GM23338 (cell line): ENCODE measurements at places on chromosomes 3 and 15. TPM values are rescaled to one million over a fixed set of nuclear protein-coding genes. Genes with fewer than 3 reads are reported as not detected.
A peak's percentile ranks its signal among the peaks of the same experiment; 100 is the strongest.

- DNase-seq = no peak
Measured at GRCh38 chr15:39205506-39206371, 375.1 kb upstream of the THBS1 start.

DNA sequence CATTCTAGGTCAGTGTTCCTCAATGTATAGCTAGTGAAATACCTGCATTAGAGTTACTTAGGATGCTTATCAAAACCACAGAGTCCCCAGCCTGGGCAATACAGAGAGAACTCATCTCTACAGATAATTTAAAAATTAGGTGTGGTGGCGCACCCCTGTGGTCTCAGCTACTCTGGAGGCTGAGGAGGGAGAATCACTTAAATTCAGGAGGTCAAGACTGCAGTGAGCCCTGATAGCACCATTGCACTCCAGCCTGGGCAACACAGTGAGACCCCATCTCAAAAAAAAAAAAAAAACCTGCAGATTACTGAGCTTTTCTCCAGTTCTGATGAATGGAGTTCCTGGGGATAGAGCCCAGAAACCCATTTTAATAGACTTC lies 10.1 kb upstream of the MINDY2 start:
- no peak for DNase-seq

DNA sequence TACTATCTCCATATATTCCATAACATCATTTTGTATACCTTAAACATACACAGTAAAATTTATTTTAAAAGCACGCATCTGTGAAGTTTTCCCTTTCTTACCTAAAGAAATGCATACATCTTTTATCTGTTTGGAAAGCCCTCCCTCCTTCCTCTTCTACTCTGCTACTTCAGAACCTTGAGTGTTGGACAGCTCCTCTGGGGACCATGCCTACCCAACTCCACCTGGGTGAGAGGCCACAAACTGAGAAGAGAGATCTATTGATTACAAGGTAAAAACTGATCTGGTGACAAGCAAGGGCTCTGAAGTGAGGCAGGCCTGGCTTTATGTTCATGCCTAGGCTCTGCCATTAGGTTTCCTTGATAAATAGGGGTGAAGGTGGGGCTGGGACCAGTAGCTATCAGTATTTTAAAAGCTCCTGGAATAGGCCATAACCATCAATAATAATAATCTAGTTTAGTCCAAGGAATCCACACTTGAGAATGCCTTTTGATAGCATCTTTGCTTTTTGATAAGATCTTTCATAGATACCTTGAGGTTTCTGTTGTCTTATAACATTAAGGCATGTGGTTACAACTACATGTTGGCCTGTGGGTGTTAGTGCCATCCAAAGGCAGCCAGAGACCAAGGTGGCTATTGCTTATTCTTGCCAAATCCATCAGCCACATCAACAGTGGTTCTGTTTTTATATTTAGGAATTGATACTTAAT lies 148.8 kb downstream of the KCNMB2 start:
- peak; percentile 64 for DNase-seq

DNA sequence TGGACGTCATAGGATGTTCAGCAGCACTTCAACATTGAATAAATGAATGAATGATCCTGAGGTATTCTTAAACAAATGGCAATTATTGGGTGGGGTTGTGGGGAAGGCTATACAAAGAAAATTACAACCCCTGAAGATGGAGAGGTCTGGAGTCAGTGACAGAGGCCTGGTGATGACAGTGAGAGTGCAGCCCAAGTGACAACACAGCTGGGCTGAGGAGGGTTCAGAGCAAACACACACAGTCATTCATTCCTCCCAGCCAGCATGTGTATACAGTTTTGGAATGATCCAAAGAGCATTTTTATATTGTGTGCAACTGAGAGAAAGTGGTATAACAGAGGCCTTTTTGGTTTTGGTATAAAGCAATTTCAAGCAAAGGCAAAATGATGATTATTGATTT lies 148.1 kb downstream of the ANO10 start:
- no peak for DNase-seq

DNA sequence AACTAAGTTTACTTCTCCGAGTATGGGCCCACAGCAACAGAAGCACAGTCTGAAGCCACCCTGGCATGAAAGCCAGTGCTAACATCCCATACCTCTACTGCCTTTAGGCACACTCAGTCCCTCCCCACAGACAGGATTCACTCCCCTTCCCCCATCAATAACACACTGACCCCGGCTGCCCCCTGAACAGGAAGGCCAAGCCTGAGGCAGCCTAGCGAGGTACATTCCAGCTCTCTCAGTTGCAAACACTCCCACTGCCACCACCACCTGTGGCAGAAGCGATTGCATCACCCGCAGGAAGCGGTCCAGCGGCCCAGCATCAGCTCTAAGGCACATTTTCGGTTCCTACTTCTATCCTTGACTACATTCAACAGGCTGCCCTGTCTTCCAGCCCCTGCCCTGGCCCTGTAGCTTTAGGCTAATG lies 7.0 kb upstream of the BMF start:
- DNase-seq = peak; percentile 78

DNA sequence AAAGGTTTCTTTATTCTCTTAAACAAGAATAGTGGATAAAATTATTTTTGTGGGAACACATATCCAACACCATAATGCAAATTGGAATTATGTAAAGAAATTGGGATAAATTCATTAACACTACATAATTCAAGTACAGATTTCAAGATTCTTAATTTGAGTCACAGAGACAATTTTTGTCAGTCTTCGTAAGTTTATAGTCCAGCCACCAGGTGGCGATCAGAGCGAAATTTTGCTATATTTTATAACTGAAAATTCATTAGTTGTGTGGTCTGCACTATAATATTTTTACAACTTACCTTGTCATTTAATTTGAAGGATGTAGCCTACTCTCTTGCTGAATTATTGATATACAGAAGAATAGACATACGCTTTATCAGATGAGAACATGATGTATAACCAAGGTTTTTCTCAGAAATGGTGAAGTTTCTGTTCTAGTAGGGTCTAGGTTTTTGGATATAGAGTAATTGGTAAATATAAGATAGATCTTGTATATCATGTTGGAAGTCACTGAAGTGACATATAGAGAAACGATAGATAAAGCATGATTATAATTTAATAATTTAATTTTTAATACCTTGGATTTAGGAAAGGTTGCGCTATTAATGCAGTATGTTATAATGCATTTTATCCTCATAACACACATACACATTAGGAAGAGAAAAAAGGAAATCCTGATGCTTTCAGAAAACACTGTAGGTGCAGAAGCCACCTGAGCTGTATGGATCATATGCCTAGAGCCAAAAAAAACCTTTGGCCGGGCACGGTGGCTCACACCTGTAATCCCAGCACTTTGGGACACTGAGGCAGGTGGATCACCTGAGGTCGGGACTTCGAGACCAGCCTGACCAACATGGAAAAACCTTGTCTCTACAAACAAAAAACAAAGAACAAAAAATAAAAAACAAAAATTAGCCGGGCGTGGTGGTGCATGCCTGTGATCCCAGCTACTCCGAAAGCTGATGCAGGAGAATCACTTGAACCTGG lies 31.7 kb downstream of the PLSCR4 start:
- DNase-seq = peak; percentile 40

GRCh38 chr3:24310887-24311286 lies 183.8 kb downstream of the THRB start:
- no peak for DNase-seq

GRCh38 chr3:64319391-64319790 lies 94.1 kb upstream of the PRICKLE2 start:
- DNase-seq = peak; percentile 80

GRCh38 chr3:188925376-188925775 lies 246.4 kb upstream of the TPRG1 start:
- DNase-seq = no peak

- DNase-seq = no peak
Measured at GRCh38 chr3:1979961-1980615, 118.6 kb upstream of the CNTN4 start.

GRCh38 chr15:51924156-51925068 lies 47.2 kb downstream of the LEO1 start:
- DNase-seq = peak; percentile 56

Gene QTRT2
- 49.4 and 66.5 TPM in 2 replicates for total RNA-seq

Gene GPR15
- total RNA-seq = not detected in 2 replicates

Gene GPR160
- 55.7 and 77.0 TPM in 2 replicates for total RNA-seq

Gene CAPN3
- total RNA-seq = 1.1 and 2.1 TPM in 2 replicates

Gene WDR93
- 0.14 TPM in 1 of 2 replicates, not detected in the other for total RNA-seq
